ENCODE measurements at places on chromosomes 5 and 9.

DNA sequence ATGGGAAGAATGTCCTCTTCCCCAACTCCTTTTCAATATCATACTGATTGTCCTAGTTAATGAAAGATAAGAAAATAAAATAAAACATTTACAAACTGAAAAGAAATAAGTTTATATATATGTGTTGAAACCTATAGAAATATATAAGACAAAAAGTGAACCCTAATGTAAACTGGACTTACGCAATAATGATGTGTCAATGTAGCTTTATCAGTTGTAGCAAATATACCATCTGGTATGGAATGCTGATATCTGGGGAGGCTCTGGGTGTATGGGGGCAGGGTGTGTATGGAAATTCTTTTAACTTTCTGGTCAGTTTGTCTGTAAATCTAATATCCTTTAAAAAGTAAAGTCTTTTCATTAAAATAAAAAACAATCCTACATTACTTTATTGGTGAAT is 603.9 kb downstream of the DMRTA1 start:
- no peak for DNase-seq

GRCh38 chr9:18052060-18052459 is 421.9 kb upstream of the ADAMTSL1 start:
- DNase-seq = no peak

- DNase-seq = no peak
Measured at GRCh38 chr5:109844695-109845094, 155.0 kb downstream of the MAN2A1 start.

- DNase-seq = no peak
Measured at GRCh38 chr5:82439750-82440445, 161.7 kb upstream of the RPS23 start.

GRCh38 chr5:76660360-76660759 is 37.2 kb upstream of the F2RL2 start:
- DNase-seq = no peak

DNA sequence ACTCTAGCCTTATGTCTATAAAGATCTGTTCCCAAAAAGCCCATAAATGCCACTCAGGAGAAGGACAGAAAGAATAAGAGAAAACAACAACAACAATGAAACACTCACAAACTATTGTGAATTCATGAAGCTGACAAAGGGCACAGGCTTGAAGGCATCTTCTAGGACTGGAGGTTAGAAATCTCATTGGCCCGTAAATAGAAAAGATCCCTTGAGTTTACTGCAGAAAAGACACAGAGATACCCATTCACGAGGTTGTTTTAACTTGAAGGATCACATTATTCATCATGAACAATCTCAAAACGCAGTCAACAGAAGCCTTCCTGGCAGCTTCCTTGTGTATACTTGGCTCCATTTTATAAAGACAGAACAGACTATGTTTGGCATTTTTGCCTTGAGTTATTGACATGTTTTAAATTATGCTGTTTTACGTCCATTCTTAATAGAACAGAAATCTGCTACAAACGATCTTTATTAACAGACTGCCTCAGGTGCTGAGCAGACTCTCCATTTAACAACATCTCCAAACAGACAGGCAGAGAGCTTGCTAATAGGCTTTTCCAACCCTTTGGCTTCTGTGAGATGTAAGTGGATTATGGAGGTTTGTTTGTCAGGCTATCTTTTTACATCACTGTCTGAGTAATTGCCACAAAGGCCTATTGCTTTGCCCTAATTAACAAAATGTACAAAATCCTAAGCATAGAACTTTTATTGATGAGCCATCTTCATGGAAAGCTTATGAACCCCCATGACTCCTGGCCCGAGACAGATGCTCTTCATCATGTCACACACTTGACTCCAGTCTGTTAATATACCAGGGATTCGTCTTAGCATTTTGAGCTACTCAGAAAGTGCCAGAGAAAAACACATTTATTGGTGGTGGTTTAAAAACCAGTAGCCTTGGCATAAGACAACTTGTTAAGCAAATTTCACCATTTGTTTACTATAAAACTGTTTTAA is 735.3 kb upstream of the ZNF608 start:
- peak; percentile 66 for DNase-seq

DNA sequence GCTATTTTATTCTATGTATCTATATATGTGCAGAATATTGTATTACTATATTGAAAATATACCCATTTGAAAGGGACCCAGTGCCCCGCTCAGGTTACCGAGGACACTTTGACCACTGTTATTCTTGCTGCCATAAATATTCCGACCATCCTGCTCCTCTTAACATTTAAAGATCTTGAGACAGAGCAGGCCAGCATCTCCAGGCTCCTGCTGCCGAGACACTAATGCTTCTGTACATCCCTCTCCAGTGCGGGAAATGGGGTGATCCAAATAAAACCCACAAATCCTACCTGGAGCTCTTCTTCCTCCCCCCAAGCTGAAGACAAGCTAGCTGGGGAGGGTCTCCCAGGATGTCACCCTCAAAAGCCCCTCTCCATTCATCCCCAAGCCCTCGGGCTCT is 3.9 kb downstream of the SH3PXD2B start:
- no peak for DNase-seq

GRCh38 chr9:23823986-23824829 is 1.8 kb downstream of the ELAVL2 start:
- no peak for DNase-seq

DNA sequence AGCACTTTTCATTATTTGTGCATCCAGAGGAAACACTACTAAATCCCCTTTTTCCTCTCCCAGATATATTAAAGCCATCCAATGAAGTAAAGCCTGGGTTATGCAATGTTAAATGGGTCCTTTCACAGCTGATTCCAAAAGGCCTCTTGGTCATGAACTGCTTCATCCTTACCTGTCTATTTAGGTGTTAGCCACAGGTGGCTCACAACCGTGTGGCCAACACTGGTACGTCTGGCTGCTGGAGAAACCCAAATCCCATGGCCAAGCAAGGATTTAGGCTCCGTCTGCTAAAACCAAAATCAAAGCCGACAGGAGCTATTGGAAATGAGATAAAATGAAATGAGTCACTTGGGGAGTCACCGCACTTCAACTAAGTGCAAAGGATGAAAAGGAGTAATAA is 193.9 kb downstream of the ADCY2 start:
- no peak for DNase-seq

DNA sequence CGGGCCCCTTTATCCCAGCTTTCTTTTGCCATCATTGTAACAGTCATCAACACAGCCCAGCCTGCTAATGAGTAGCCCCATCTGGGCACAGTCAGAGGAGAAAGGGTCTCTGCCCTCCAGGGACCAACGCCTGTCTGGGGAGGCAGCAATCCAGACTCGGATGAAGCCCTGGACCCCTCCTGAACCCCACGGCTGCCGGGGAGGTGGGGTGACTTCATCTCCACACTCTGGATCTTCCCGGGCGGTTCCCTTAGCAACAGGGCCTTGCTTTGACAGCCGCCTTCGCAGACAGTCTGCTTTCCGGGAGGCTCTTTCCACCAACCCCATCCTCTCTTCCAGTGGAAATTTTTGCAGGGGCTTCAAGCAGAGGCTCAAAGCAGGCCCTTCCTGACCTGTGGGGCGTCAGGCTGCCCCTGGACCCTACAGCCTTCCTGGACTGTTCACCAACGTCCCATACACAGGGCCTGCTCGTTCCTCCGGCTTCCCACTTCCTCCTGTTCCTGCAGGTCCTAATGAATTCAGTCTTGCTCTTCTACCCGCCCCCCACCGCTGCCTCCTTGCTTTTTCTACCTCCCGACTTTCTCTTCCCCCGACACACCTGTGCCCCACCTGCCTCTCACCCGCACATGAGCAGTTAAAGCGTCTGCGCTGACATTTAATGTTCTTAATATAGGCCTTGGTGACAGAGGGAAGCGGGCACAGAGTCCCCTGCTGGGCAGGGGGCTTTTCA is 161.7 kb upstream of the MVB12B start:
- no peak for DNase-seq

DNA sequence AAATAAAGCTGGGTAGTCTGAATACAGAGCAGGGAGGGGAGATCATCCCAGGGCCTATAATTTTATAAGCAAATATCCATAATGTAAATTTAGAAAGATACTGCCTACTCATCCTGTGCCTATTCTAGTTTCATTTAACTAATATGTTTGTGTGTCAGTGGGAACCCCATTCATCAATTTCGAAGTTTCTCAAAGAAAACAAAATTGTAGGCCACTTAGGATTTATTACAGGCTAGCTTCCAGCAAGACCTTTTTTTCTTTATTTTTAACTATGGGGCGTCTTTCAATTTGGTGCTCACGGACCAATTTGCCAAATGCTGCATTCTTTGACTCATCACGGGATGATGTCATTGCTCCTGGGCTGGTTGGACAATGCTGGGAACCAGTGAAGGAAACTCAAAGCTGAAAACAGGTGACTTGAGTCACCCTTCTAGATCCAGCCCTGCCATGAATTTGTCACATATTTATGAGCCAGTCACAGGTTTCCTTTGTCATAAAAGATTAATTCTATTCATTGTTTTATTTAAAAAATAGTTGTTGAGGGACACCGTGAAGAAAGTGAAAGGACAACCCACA is 13.4 kb downstream of the PCSK5 start:
- no peak for DNase-seq

DNA sequence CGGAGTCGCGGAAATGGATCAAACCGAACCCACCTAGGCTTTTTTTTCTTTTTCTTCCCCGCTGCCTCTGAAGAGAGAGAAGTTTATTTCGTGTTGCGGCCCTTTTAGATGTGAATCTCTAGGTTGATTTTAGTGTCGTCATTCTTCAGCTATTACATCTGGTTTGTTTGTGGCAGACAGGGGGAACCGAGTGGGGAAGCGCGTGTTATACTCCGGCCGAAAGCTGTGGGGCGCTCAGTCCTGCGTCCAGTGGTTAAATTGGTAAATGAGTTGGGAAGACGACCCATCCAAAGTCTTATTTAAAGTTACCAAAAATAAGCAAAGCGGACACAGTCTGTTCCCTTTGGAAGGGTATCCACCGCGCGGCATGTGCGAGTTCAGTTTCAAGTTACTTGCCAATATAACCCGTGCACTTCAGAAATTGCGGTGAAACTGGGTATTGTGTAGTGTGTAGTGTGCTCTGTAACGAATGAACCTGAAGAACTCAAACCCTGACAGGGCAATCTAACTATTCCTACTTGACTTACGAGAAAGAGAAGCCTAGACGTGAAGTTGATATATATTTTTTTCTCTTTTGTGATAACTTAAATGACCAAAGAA is 1.3 kb downstream of the MAN2A1 start:
- peak; percentile 7 for DNase-seq

DNA sequence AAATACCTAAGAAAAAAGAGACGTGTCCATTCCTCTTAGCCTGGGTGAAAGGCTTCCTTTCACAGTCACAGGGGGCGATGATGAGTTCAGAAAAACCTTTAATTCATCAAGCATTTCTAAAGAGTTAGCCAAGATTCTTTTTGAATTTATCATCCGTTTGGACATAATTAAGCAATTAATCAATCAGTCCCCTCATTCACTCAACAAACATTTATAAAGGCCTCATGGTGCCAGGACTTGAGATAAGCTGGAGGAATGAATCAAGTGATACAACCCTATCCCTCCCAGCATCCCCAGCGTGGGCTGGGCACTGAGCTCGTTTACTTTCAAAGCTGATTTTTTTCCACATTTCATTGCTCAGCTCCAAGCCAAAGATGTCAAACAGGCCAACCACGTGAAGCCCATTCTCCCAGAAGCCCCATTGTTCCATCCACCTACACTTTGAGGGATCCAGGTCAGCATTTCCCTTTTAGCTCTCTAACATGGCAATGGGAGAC is 140.5 kb downstream of the SLIT3 start:
- no peak for DNase-seq

DNA sequence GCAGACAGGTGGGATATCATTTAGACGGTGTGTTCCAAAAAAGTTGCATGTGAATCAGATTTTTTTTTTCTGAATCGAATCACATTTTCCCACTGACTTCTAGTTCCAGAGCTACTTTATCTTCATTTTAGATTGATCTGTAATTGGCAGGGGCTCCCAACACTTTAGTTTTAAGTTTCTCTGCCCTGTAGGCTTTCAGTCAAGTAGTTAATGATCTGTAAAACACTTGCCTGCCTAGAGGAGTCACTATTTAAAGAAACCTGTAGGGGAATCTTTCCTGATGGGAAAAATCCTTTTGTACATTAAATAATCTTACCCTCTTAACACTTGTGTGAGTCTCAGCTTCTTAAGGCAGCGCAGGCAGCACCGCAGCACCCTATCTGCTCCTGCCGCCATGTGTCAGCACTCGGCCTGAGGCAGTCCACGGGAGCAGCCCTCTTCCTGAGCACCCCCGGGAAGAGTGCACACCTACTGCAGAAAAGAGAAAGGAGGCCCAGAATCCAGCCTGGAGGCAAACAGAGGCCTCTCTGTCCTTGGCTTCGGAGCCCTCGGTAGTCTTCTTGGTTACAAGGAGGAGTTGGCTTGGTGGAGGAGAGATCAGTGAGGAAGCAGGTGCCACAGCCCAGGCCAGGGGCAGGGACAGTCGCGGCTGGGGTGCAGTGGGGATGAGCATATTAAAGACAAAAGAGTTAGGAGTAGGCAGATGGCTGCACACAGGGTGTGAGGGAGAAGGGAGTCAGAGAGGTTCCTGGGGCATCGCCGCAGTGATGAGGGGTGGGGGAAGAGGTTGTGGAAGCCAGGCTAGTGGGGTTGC is 209.3 kb downstream of the GAPVD1 start:
- DNase-seq = no peak

DNA sequence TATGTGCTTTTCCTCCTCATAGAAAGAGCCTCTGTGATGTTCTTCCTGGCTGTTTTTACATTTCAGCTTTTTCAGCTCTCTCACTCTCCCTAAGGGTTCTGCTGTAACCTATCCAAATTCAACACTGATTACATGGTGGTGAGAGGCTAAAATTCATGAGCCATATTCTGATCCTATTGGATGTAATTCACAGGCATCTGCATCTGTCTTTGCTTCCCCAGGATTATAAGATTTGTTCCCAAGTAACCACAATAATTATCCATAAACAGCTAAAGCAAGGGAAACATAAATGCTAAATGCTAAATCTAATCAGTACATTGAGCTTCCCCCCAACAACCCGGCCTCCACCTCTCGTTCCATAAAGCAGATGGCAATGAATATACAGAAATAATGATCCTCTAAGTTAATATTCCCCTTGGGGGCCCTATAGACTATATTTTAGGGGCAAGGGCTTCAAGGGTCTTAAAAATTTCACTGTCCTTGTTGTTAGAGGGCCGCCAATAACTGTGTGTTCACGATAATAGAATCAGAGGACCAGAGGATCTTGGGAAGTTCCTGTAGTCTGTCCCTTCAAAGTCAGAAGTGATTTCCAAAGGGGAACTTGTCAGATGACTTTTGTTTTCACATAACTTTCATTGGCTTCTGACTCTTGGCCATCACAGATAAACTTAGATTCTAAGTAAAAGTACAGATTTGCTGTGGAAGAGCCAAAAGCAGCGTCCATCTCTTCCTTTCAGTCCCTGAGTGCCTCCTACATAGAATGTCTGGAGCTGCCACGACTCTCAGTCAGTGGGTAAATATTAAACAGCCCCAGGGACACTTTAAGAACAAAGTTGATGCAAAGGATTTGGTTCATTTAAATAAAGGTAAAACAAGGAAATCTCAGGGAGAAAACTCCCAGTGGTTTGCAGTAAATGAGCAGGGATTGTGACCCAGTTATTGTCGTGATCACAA is 125.6 kb downstream of the ALDH1A1 start:
- no peak for DNase-seq

GRCh38 chr9:33289496-33289895 is 820 bp upstream of the NFX1 start:
- DNase-seq = no peak

GRCh38 chr5:33764786-33765185 is 127.0 kb downstream of the ADAMTS12 start:
- no peak for DNase-seq

Measured in NCI-H1436 treated with DMSO at 0.1 percent for 48 hours (cell line).